Suppressor macrophage treated with lipopolysaccharide for 4 hours (primary cell): ENCODE measurements at places on chromosomes 5 and 9.

- DNase-seq: no peak
Observed at GRCh38 chr5:683551-684481, 9.3 kb downstream of the TPPP start.

DNA sequence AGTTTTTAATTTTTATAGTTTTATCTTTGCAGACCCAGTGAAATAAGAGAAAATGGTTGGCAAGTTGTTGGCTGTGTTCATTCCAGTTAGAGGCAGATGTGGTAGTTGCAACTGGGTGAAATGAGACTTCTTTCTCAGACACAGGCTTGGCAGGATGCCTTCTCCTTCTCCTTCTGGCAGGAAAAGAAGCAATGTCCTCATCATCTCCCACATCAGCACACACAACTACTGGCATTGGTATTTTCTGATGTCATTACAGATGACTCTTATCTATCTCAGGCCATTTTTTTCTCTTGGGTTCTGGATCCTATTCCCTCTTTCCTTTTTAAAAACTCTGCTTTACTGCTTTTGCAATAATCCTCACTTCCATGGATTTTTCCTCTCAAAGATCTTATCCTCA, 103.3 kb upstream of the EDIL3 start:
- no peak for DNase-seq

DNA sequence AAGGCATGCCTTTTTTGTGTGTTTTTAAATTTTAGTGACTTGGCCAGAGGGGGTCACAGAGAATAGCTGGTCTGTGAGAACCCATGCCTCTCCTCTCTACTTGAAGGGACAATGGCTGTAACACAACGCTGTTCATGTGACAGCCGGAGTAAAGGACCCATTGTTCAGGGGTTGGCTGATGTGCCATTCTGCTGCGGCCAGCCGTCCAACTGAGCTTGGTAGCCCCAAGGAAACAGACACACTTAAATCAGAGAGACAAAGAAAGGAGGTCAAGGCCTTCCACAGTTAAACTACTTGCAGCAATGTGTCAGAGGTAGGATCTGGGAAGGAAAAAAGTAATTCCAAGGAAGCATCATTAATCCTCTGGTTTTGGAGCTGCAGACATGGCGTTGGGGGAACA, 8.1 kb downstream of the MEGF10 start:
- no peak for DNase-seq

- no peak for DNase-seq
Observed at GRCh38 chr9:79026316-79026715, 545.4 kb upstream of the TLE4 start.

DNA sequence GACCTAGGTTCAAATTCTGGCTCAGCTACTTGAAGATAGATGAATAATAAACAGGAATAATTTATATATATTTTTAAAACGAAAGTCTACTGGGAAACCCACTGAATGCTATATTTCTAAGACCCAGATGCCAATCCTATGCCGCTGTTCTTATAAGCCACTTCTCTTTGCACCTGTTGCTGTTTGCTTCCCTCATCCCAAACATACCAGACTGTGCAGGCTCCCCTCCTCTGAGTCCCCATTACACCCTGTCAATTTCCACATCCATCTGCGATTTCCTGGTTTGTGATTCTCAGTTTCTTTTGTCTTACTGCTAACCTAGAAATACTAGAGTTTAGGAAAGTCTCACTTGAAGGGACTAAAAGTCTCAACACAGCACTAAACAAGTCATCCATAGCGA, 92.8 kb upstream of the CAST start:
- no peak for DNase-seq

DNA sequence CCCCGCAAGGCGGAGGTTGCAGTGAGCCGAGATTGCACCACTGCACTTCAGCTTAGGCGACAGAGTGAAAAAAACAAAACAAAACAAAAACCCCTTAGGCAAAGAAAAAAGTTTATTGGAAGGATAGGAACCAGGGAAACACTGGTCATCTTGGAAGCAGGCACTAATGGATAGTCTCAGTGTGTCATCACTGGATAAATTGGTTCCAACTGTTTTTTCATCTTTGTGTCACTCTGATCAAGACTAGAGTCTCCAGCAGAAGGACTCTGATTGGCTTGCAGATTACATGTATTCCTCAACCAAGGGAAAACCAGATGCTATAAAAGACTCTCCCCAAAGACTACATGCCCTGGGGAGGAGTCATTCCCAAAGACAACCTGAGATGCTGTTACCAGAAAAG, 35.0 kb upstream of the HMHB1 start:
- DNase-seq: no peak

GRCh38 chr9:10876333-10876732, 263.5 kb upstream of the PTPRD start:
- DNase-seq: no peak

GRCh38 chr9:114465906-114466900, 39.1 kb downstream of the WHRN start:
- no peak for DNase-seq

GRCh38 chr9:72131206-72131605, 18.0 kb upstream of the GDA start:
- no peak for DNase-seq

DNA sequence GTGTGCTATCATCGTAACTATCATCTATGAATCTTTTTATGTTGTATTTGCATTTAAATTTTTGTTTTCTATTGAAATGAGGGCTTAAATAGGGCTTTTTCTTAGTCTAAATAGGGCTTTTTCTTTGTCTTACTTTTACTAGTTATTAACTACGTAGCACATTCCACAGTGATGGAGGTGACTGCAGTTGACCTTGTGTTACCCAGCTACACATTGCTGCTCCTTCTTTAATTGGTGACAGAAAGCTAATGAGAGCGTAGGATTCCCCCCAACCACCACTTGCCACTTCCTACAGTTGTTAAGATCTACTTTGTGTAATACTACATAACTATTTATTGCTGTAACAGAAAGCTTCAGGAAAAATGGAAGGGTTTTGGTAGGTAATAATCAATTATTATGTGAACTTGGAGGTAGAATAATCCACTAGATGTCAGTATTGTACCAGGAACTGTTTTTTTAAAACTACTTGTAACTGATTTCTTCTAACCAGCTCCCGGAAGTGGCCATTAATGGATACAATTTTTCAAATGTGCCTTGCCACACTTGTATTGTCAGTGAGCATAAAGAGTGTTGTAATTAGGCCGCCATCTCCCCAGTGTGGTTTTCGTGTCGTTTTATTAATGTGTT, 18.0 kb downstream of the MTRR start:
- DNase-seq: peak; percentile 43

DNA sequence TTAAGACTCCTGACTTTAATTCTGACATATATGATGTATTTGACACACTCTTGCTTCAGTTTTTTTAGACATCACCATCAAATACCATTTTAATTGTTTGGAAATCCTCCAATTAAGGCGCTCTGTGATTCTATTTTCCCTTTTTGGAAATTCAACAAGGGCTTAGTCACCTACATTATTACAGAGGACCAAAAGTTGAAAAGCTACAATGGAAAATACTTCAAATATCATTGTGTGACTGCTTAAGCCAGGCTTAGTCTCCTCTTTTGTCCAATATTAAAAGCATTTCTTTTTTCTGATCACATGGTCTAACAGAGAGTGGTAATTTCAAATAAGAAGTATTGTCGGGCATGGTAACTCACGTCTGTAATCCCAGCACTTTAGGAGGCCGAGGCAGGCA, 160.3 kb downstream of the CEMIP2 start:
- DNase-seq: no peak

DNA sequence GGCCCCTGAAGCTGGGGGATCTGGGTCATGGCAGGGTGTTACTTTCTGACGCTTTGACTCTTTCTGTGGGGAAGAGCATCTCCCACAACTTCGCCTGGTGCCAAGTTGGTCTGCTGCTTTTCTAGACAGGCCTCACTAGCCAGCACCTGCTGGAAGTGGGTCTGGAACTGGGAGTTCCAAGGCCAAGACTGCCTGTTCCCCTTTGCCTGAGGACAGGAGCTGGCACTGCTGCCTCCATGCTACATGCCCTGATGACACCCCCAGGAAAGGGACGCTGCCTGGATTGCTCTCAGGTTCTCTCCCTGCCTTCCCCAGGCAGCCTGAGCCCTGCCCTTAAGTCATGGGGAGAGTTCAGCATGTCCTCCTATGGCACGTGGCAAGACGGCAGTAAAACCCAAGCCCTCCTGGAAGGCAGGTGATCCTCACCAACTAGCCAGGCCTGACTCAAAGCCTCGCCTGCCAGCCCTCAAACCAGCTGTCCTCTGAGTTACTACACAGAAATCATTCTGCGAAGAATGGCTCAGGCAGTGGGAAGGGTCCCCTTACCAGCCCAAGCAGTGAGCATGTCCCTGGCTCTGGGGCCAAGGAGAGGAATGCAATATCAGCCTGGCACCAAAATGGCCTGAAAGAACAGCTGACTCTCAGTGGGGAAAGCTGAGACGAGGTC, 35.8 kb downstream of the SEC61B start:
- no peak for DNase-seq
